ENCODE measurements at places on chromosomes 4 and X. TPM values are rescaled to one million over a fixed set of nuclear protein-coding genes. Genes with fewer than 3 reads are reported as not detected.

UCP1 gene
- total RNA-seq = not detected

- DNase-seq = no peak
These were observed 24.9 kb upstream of the CXXC4 start for GRCh38 chr4:104519588-104519987.

NHSL2 gene
- 3.4 TPM for total RNA-seq

GRCh38 chrX:19602866-19603622, 87.7 kb upstream of the MAP3K15 start:
- no peak for DNase-seq

GRCh38 chrX:68196939-68197791, 236.1 kb downstream of the OPHN1 start:
- peak; percentile 11 for DNase-seq

HTR2C gene
- total RNA-seq = 0.07 TPM
